Spleen (tissue), 13 donors: ENCODE measurements at places on chromosomes 13 and 19. TPM values are rescaled to one million over a fixed set of nuclear protein-coding genes. Genes with fewer than 3 reads are reported as not detected.

- H3K27ac ChIP-seq = peak overlapping the region; percentile 92
- peaks cover 18% of the 10 kb centered on the region for H3K4me1 ChIP-seq
- no peaks in the 10 kb centered on the region for H3K27me3 ChIP-seq
- H3K36me3 ChIP-seq = no peaks in the 10 kb centered on the region
- no peak for DNase-seq
These were observed 851 bp downstream of the ZNF320 start for GRCh38 chr19:52896431-52897137.

DNA sequence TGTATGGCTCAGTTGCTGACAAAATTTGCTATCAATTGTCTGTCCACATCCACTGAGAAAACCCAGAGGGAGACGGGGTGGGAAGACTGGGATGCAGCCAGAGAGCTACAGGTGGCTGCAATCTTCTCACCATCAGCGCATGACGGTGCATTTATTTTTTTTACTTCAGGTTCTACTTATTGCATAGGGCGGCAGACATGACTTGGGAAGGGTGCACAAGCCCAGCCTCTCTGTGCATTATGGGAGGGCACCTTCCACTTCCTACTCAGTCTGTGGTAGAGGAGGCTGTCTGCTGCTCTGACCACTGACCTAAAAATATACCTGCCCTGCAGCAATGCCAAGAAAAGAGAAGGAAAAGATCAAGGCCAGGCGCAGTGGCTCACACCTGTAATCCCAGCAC, 73.1 kb downstream of the ABCC4 start:
- no peak overlapping the region for H3K27ac ChIP-seq
- no peaks in the 10 kb centered on the region for H3K36me3 ChIP-seq
- H3K27me3 ChIP-seq = no peaks in the 10 kb centered on the region
- peaks cover 18% of the 10 kb centered on the region for H3K4me1 ChIP-seq
- no peak overlapping the region for H3K4me3 ChIP-seq

DNA sequence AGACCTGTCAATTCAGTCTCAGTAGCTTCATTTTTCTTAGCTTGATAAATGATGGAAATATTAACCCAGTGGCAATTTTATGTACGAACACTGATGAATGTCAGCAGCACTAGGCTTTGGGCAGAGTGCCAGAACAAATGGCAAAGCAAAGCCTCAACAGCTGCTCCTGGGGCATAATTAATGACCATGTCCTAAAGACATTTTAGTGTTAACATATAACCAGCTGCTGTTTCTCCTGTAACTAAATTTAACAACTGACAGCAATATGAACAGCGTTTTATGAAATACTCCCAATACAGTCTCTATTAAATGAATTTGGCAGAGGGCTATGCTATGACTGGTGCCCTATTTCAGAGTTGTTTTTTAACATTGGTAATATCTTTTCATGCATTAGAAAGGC, 47.1 kb downstream of the ZNF568 start:
- H3K4me3 ChIP-seq = no peak overlapping the region
- H3K27ac ChIP-seq = no peak overlapping the region
- no peak for DNase-seq
- no peaks in the 10 kb centered on the region for H3K4me1 ChIP-seq
- H3K27me3 ChIP-seq = no peaks in the 10 kb centered on the region
- no peaks in the 10 kb centered on the region for H3K36me3 ChIP-seq

Gene LRG1
- total RNA-seq = 54.0 TPM

Gene TMEM38A
- 3.4 TPM for total RNA-seq

DNA sequence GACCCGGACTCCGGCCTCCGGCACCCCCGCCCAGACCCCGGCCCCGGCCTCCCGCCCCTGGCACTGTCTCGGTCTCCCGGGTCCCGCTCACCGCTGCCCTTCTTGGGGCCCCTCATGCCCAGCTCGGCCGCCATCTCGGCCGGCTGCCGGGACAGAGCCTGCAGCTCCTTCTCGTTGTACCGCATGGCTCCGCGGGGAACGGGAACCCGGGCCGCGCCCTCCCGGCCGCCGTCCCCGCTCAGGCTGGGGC, 140 bp downstream of the PLEKHJ1 start:
- H3K36me3 ChIP-seq = peaks cover 39% of the 10 kb centered on the region
- no peak for DNase-seq
- peaks cover 73% of the 10 kb centered on the region for H3K4me1 ChIP-seq

Gene C19orf33
- total RNA-seq = 4.1 TPM

DNA sequence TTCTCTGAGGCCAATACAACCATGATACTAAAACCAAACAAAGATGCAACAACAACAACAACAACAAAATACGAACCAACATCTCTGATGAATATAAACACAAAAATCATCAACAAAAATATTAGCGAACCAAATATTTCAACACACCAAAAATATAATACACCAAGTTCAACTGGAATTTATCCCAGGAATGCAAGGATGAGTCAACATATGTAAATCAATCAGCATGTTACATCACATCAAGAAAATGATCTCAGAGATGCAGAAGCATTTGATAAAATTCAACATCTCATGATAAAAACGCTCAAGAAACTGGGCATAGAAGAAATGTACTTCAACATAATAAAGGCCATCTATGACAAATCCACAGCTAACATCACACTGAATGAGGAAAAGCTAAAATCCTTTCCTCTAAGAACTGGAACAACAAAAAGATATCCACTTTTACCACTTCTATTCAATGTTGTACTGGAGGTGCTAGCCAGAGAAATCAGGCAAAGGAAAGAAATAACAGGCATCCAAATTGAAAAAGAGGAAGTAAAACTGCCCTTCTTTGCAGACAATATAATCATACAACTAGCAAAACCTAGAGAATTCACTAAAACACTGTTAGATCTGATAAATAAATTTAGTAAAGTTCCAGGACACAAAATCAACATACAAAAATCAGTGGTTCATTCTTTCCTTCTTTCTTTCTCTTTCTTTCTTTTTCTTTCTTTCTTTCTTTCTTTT, 2448.7 kb upstream of the PCDH20 start:
- no peaks in the 10 kb centered on the region for H3K27me3 ChIP-seq
- no peak overlapping the region for H3K4me3 ChIP-seq
- no peak for DNase-seq
- H3K4me1 ChIP-seq = no peaks in the 10 kb centered on the region

Gene ATXN8OS
- not detected for total RNA-seq

Gene PSMC4
- total RNA-seq = 65.4 TPM

- H3K4me1 ChIP-seq = peaks cover 3% of the 10 kb centered on the region
- H3K27ac ChIP-seq = no peak overlapping the region
- DNase-seq = no peak
- no peak overlapping the region for H3K4me3 ChIP-seq
- H3K36me3 ChIP-seq = no peaks in the 10 kb centered on the region
- peaks cover 63% of the 10 kb centered on the region for H3K27me3 ChIP-seq
These were observed 22.5 kb upstream of the SHKBP1 start for GRCh38 chr19:40553885-40554857.

- H3K27me3 ChIP-seq = no peaks in the 10 kb centered on the region
- peaks cover 39% of the 10 kb centered on the region for H3K4me1 ChIP-seq
- H3K27ac ChIP-seq = no peak overlapping the region
- no peak overlapping the region for H3K4me3 ChIP-seq
These were observed 2.1 kb upstream of the DPY19L3 start for GRCh38 chr19:32403291-32403995.
